Activated naive CD4-positive, alpha-beta T cell treated with anti-CD3 and anti-CD28 coated beads, Interleukin-2, amount 10 ng/mL, durations not matched to agents 7 days and 5 days (primary cell): ENCODE measurements at places on chromosomes 7 and 10.

GRCh38 chr7:51141451-51142003, 175.1 kb downstream of the COBL start:
- peak; percentile 30 for DNase-seq

DNA sequence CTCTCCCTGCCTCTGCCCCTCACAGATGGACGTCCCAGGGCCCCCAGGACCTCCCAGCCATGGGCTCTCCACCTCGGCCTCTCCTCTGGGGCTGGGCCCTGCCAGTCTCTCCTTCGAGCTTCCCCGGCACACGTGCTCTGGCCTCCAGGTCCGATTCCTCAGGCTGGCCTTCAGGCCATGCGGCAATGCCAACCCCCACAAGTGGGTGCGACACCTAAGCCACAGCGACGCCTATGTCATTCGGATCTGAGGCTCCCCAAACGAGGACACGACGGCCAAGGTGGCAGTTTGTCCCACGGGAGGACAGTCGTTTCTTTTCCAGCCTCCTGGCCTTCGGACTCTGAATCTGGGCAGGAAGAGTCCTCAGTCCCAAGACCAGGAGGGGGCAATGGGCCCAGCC, 5.2 kb downstream of the AP4M1 start:
- DNase-seq = no peak

DNA sequence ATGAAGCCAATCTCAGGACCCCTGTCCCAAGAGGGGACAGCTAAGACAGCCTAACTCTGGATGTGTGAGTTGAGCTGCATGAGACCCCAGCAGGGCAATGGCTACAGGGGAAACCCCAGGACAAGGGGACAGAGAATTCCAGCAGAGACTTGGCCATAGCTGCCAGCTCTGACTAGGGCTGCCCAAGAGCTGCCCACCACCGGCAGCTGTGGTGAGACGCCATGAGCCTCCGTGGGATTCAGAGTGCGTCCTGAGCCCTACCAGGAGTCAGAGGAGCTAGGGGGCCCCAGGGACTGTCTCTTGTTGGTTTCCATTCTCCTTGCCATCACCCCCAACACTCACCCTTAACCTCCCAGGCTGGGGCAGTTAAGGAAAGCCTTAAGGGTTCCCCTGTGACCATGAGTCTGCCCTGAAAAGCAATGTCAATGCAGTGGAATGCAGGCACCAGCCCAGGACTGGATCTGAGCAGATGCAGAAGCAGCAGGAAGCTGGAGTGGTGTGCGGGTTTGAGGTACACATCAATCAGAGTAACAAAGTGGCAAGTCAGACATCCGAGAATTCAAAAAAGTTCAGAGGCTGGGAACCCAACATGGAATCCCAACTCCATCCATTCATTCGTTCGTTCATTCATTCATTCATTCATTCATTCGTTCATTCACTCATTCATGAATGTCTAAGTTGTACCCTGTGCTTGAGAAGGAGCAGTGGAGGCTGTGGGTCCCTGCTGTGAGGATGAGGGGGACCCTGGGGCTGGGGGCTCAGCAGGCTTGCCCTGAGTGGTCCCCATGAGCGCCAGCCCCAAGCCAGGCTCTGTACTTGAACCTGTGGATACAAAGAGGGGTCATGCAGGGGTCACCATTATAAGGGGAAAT, 52.9 kb downstream of the C10orf120 start:
- no peak for DNase-seq

- no peak for DNase-seq
Measured at GRCh38 chr10:43946445-43946844, 297.8 kb upstream of the ZNF32 start.

DNA sequence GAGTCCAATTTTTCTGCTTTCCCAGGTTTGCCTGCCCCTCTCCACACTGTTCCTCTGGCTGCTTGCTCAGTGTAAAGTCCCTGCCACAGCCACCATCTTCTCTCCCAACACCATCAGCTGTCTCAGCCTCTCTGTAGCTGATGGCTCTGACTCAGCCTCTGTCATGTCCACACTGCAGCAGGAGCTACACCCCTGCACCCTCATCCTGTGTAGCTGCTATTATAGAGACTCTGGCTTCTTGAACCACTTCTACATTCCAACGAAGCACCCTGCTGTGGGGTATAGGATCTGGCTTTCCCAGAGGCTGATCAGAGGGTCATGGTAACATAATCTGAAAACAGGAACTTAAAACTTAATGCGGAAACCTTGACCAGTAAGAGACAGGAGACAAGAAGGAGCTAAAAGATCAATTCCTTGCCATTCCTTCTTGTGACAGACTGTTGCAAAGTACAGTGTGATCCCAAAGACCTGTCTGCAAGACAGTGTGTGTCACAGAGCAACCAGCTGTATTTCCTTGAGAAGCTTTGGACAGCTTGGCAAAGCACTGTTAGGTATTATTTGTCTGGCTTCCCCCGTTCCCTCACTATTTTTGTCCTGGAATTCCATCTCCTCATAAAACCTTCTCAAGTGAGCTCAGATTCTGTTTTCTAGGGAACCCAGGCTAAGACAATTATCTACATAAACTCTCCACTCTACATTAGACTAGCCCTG, 42.3 kb downstream of the NRCAM start:
- no peak for DNase-seq

DNA sequence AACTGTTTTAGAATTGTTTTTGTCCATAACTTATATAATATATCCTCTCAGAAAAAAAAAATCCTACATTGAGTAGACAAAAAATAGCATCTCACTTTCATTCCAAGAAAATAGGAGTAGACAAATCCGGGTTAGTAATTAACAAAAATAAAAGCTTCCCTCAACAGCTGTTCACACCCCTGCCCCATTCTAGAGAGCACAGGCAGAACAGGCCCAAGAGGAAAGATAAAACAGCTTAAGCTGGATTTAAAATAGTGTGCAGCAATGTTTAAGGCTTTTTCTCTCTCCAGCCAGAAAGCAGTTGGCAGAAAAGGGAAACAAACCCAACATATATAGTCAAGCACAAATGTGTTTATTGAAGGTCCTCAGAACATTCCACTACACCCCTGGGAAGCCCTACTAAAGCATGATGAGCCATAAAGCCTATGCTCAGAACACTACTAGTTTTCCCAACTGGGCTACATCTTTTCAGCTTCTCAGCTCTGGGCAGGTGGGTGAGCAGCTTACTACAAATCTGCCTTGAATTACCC, 189.9 kb downstream of the MTERF1 start:
- DNase-seq = no peak

GRCh38 chr10:4291990-4292389, 507.0 kb upstream of the KLF6 start:
- DNase-seq = no peak

- no peak for DNase-seq
Measured at GRCh38 chr7:77877791-77878190, 79.2 kb downstream of the PHTF2 start.
